ENCODE measurements at places on chromosomes 5 and 9.

DNA sequence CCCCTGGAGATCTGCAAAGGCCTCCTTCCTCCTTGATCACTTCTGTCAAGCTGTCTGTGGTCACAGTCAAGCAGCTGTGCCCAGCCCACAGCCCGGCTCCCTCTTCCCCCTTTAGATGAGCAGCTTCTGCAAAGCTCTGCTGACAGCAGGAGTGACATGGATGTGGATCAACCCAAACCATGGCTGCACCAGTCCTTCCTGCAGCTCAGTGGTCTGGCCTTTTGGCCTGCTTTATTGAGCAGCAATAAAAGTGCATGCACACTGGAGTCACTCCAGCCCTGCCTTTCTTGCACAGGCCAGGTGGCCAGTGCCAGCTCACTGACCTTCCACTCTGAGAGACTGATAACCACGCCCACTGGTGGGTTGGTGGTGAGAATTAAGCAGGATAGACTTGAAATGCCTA, 91.3 kb upstream of the OTULINL start:
- no peak for DNase-seq

- DNase-seq: no peak
These were observed 10.6 kb downstream of the MYOZ3 start for GRCh38 chr5:150671509-150672236.

GRCh38 chr9:112198646-112199045, 23.5 kb upstream of the SUSD1 start:
- no peak for DNase-seq

DNA sequence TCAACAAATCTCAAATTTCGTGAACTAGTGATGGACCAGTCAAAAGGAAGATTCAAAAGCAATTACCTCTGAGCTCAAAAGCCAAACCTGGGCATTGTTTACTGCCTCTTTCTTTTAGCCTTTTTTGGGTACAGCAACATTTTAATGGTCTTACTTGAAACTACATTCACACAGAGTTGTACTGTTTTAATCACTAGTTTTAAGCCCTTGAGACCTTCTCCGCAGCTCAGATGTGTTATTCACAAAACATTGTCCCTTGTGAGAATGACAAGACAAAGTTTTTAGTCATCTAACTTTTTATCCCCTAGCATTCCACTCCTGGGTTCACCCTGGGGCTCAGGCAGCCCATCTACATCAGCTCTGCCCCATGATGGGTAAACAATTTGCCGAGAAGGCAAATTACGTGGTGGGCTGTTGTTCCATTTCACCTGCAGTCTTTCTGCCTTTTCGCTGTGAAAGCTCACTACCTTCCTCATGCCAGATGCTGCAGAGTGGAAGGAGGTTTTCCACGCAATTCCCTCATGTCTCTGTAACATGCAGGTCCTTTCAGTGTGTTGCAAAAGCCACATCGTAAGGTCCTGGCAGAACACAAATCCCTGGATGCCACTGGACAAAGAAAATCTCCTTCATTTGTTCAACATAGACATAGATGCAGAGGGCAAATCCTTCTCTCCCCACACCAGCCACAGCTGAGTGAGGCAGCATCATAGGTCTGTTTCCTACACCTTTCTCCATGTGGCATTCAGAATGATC, 175.7 kb downstream of the EBF1 start:
- DNase-seq: no peak

- DNase-seq: no peak
These were observed 12.9 kb downstream of the MYORG start for GRCh38 chr9:34363619-34364351.

GRCh38 chr5:74667396-74667795, 17.6 kb upstream of the HEXB start:
- DNase-seq: no peak

GRCh38 chr5:65480306-65480865, 1.3 kb downstream of the ADAMTS6 start:
- peak; percentile 72 for DNase-seq

DNA sequence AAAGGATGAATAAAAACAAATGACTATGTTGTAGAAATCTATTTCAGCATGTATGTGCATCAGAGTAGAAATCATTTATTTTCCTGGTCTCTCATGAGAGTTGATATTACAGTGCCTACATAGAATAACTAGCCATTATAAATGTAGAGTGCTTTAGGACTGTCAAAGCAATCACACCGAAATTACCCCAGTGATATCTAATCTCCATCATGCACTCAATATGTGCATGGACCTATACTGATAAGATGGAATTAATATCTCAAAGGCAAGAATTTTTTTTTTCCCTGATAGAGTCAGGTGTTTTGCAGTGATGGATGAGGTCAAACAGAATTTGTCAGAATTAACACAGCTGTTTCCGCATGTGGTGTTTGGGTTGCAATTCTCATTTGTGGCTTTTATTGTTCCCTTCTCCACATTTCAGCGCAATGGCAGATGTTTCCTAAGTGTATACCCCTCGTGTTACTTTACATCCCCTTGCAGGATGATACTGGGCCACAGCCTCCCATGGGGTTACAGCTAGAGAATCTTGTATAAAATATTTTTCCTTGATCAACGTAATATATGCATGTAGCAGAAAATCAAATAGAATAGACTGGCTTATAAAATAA, 298.8 kb downstream of the RASEF start:
- DNase-seq: no peak

DNA sequence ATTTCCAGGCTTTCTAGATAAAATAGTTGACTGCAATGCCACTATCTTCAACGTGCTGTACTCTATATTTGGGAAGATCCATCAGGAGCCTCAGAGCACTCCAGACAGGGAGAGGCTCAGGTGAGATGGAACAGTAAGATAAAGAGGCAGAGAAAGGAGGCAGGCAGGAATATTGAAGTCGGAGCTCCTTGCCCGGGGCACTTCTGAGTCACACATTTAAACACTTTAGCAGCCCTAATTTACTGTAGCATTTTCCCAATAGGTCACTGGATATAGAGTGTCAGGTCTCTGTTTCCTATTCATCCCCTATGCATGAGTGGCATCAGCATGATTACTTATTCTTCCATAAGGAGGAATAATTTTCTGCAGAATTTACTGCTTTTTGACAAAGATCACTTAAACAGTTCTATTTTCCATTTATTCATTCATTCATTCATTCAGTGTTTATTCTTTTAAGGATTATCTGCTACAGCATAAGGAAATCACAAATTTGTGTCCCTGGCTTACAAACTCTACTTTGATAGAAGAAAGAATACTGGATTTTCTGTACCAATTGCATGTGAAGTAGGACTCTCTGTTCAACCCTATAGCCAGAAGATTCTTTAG, 170.7 kb downstream of the MAPKAP1 start:
- no peak for DNase-seq

DNA sequence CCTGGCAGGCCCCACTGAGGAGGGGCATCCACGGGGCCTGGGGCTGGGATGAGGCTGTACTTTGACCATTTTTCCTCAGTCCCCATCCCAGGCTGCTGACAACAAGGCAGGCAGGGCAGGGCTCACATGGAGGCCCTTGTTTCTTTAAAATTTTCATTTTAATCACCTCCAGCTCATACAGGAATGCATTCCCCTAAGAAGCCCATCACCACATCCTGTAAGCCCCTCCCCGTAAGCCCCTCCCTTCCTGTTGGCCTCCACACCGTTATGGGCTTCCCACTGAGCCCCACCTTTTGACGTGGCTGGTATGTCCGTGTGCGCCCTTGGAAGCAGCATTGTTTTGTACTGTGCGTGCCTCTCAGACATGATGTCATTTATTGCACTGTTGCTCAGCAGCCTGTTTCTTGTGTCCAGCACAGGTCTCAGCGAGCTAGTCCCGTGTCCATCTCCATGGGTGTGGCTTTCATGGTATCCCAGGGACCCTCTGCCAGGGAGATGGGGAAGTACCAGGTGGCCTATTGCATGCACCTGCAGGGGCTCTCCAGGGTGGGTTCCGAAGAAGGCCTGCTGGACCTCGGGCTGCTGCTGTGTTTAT, 22.4 kb downstream of the PHF2 start:
- DNase-seq: no peak

DNA sequence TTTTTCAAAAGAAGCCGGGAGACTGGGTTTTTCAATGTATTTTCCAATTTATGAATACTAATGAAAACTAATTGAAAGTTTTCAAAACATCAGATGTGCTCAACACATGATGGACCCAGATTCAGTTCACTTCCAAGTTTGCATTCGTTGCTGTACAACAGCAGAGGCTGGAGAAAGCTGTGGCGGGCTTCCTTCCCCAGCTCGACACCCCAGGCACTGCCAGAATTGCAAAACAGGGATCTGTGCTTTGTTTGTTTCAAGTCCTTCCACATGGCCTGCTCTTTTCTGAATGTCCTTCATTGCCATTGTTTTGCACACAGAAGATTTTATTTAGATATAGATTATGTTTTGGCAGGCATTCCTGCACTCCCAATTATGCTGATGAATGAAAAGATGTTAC, 30.3 kb upstream of the INSYN2B start:
- no peak for DNase-seq

GRCh38 chr9:81237565-81238231, 451.6 kb downstream of the TLE1 start:
- no peak for DNase-seq

DNA sequence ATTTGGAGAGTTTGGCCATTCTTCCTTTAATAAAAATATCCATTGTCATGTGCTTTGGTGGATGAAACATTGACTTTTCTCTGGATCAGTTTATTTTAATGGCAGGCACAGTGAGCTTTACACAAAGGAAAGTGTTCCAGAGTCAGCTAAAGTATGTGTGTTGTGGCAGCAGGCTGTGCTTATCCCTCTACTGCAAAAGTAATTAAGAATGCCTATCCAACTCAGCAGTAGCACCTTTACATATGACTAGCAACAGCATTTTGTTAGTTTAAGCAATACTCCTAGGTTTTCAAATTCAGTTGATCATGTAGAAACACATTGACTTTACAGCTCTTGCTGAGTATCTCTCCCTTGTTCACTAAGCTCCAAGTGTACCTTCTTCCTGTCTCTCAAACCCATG, 730.5 kb upstream of the RGMB start:
- DNase-seq: no peak

GRCh38 chr5:57193757-57194413, 20.0 kb downstream of the GPBP1 start:
- DNase-seq: no peak

GRCh38 chr5:135007305-135007704, 26.7 kb downstream of the PITX1 start:
- no peak for DNase-seq

DNA sequence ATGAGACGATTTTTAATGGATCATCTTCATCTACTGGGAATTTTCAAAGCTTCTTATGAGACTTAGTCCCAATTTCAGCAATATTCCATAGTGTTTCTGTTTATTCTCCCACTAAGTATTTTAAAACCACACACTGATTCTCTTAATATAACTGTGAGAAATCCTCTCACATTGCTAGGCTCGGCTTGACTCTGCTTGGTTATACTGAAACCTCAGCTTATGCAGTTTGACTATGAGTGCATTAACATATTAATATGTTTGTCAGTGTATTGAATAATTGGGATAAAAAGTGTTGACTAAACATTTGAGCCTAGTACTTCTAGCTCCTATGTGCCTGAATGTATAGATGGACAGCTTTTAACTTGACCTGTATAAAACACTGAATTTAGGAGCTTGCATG, 298.5 kb upstream of the IZUMO3 start:
- DNase-seq: no peak

- no peak for DNase-seq
These were observed 116.2 kb upstream of the TBCA start for GRCh38 chr5:77892061-77893010.

GRCh38 chr9:99008203-99008602, 64.5 kb downstream of the COL15A1 start:
- DNase-seq: no peak
